ENCODE measurements at places on chromosomes 4 and X.

DNA sequence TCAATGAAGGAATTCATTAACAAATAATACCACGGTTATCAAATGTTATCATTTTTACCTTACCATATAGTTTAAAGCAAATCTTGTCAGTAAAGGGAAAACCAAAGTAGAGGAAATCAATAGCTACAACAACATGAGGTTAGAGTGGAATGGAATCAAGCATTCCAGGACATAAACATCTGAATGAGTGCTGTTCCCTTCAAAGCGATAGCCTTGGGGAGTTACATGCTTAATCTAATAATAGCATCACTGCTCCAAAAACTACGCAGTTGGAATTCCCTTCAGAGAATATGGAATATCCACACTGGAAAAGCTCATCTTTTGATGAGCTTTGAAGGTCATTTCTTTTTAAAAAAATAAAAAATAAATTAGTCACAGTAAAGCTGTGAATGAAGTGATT lies 31.2 kb downstream of the PDE5A start:
- no peak for DNase-seq

- DNase-seq, result peak; percentile 64
These were observed 729 bp upstream of the IRF2 start for GRCh38 chr4:184475096-184475461.

DNA sequence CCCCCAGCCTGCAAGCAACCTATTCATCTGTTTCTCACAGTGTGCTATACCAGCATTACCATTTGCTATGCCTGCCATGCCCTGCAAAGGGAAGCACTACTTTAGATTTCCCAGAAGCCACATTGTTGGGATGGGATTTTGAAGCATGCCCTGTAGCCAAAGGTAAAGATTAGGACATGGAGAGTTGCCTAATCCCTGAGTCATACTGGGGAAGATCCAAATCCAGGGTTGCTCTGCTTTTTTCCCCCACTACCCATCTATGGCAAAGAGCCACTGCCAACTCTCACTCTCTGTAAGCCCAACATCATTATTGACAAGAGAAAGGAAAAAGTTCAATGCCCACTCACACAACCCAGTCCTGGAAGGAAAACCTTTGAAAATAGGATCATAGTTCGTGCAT lies 36.7 kb upstream of the TMEM164 start:
- DNase-seq, result no peak

GRCh38 chr4:67475155-67475554 lies 70.1 kb downstream of the CENPC start:
- no peak for DNase-seq

- no peak for DNase-seq
These were observed 1.3 kb upstream of the EOLA2 start for GRCh38 chrX:149939655-149939904.

GRCh38 chrX:68846536-68846935 lies 17.7 kb downstream of the EFNB1 start:
- no peak for DNase-seq

GRCh38 chr4:152880263-152880662 lies 55.9 kb upstream of the FHDC1 start:
- no peak for DNase-seq

DNA sequence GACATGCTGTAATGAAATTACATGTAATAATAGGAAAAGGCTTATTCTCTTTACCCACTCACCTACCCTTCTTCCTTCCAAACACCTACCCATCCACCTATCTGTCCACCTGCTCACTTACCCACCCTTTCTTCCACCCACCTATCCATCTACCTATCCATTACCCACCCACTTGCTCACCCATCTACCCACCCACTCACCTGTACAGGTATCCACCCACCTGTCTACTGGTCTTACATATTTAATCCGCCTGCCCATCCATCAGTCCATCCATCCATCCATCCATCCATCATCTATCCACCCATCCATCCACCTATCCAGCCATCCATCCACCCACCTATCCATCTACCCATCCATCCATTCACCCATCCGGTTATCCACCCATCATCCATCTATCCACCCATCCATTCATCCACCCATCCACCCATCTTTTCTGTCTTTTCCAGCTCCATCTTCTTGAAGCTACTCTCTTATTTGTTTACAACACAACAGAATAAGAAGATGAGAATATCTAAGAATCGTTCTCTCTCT lies 133.3 kb upstream of the STX18 start:
- no peak for DNase-seq

DNA sequence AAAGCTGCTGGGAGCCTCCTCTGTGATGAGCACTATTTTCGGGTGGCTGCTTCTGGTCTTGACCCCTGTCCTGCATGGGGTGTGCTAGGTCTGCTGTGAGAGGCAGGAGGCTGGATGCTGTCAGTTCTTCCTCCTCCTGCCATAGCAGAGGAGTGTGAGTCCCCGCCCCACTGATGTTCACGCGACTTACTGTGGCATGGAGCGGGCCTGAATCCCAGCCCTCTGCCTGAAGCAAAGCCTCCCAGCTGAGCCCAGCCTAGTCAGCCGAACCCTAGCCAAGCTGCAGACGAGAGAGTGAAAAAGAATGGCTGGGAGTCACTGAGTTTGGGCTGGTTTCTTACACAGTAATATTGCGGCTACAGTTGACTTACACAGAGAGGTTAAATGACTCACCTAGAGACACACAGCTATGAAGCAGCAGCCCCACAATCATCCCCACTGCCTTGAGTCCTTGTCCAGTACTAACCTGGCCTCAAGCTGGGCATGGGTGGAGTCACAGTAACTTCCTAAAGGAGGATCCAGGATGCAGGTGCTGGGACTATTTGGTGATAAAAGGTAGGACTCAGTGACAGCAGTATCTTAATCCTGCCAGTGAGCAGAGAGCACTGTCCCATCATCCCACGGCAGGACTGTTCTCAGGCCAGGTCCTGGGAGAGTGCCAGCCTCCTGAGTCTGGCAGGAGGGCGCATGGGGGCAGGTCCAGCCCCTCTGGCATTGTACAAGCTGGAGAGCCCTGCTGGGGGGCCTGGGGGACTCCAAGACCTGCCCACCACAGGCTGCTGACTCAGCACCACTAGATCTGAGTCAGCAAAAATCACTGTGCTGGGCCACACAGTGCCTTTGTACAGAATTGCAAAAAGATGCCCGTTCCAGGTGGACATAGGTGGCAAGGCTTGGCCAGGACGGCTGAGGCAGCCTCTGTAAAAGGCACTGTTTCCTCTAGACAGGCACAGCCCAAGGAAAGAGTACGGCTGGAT lies 60.4 kb upstream of the CRMP1 start:
- DNase-seq, result no peak

DNA sequence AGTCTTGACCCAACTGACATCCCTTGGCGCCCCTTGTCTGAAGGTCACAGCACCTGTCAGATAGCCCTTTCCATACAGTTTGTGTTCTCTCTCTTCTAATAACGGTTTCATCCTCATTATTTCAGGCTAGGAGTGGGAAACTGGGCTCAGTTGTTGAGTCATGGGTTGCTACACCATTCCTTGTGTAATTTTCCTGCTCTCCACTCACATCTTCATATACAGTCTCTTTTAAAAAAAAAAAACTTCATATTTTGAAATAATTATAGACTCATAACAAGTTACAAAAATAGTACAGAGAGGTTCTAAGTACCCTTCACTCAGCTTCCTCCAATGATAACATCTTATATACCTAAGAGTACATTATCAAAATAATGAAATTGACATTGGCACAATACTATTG lies 60.2 kb upstream of the GRPR start:
- DNase-seq, result no peak

- DNase-seq, result no peak
These were observed 11.3 kb downstream of the ARL13A start for GRCh38 chrX:100980608-100981497.

Measured in CD4-positive, alpha-beta T cell treated with Interleukin-21 for 1 hour (primary cell).